ENCODE measurements at places on chromosomes 6 and 20.

DNA sequence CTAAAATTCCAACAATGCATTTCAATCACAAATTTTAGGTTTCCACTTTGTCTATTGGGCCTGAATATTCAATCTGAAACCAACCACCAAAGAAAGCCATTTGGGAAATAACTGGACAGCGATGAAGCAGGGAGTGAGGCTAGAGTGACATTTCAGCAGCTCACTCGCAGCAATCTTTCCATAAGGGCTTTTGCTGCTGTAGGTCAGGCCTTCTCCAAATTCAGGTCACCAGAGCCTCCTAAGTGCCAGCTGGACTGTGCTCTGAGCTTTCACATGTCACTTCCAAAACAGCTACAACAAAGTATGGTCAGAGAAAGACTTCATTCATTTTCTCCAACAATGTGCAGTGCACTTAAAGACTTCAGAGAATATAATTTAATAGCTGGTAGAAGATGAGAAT lies 194.8 kb downstream of the FRK start:
- no peak for DNase-seq

DNA sequence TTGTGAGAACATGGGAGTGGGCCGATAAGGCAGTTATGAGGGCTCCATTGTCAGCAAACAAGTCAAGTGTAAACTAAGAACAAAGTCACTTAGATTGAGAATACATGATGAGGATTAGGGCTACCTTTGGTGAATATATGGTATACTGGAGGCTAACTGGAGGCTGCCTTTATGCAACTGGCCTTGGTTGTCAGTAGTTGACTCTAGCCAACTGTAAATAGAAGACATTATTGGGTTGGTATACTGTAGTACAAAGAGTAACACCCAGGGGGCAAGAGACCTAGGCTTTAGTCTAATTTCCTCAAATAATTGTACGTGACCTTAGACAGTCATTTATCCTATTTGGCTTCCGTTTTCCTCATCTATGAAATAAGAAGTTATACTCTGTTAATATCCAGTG lies 235.2 kb downstream of the ARID1B start:
- DNase-seq = no peak

GRCh38 chr6:18367371-18367770 lies 19.8 kb upstream of the RNF144B start:
- no peak for DNase-seq

GRCh38 chr6:61809004-61809595 lies 476.9 kb downstream of the KHDRBS2 start:
- DNase-seq = peak; percentile 2

DNA sequence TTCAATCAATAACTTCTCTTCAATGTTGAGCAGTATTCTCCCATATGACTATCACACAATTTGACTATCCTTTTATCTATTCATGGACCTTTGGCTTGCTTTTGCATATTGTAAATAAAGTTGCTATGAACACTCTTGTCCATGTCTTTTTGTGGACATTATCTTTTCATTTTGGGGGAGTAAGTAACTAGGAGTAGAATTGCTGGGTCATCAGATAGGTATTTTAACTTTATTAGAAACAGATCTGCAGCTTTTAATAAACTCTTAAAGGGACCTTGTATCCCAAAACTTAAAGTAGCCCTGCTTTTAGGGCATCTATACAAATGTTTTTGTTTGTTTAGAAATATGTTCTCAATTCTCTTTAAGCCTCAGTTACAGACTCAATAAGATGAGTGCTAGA lies 614.2 kb upstream of the CITED2 start:
- DNase-seq = no peak

- no peak for DNase-seq
Measured at GRCh38 chr6:811191-811590, 118.3 kb upstream of the EXOC2 start.

- DNase-seq = no peak
Measured at GRCh38 chr6:119352001-119352400, 2.4 kb upstream of the MAN1A1 start.

- no peak for DNase-seq
Measured at GRCh38 chr6:125994670-125995488, 8.5 kb downstream of the TRMT11 start.

DNA sequence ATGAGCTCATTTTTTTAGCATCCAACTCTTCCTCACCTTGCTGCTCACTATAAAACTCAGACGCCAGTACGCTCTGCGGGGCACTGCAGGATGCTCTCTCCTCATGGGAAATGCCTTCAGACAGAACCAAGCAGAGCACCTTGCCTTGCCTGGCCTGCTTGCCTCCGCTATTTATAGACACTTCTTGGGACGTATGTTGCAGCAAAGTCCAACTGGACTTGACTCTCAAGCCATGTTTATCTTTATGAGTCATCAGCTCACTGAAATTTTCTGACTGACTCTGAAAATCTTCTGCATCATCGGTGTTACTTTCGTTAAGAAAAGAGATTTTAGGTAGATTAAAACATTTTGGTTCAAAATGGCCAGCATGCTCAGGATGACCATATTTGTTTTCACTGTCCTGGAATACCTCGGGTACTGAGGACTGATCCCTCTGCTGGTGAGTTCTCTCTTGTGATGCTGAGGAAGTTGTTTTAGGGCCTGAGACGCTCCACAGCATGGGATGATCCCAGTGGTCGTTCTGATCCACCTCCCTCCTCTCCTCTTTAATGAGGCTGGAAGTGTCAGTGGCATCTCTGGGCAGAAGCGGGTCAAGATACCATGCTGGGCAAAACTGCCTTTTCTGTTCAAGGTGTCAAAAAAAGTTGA lies 204.5 kb downstream of the KIF16B start:
- no peak for DNase-seq

DNA sequence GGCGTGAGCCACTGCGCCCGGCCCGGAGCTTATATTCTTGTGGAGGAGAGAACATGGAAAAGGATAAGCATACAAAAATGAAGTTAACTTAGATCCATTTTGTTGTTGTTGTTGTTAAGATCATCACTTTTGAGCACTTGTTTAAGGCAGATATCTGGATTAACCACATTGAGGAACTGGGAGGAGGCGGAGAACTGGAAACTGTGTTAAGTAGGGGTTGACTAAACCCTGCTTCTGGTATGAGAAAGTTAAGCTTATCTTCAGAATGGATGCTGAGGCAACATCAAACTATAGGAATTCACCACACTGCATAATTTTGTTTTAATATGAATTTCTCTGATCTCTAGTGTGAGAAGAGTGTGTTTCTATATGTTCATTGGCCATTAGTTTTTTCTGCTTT lies 57.6 kb downstream of the GCNT2 start:
- DNase-seq = no peak

DNA sequence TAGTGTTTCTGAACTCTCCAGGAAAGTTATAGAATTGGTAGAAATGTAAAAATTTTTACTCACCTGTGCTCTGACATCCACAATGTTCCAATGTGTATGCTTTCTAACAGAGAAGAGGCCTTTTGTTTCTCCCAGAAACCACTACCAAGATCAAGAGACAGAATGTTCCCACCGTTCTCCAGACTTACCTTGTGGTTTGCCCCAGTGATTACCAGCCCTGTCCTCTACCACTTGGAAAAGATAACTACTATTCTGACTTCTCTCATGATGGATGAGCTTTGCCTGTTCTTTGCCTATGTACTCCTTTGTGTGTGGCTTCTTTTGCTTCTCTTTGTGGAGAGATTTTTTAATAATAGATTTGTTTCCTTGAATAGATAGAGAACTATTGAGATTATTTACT lies 173.0 kb upstream of the SCGN start:
- DNase-seq = no peak

- no peak for DNase-seq
Measured at GRCh38 chr6:11810039-11810541, 31.5 kb upstream of the ADTRP start.

GRCh38 chr6:36249536-36249935 lies 20.3 kb upstream of the PNPLA1 start:
- DNase-seq = no peak

DNA sequence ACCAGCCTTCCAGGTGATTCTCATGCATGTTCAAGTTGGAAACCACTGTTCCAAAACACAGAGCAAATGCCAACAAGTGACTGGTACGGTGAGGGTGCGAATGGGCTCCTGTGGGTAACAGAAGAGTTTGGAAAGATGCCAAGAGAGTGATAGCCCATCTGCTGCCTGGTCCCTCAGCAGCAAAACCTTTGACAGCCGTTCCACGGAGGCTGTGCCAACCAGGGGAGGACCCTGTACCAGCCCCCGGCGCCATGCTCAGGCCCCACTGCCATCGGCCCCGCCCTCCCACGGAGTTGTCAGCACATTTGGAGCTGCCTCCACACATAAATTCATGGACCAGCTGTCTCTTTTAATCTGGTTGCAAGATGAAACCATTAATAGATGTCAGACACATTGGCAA lies 4.4 kb upstream of the PTPRT start:
- DNase-seq = no peak

DNA sequence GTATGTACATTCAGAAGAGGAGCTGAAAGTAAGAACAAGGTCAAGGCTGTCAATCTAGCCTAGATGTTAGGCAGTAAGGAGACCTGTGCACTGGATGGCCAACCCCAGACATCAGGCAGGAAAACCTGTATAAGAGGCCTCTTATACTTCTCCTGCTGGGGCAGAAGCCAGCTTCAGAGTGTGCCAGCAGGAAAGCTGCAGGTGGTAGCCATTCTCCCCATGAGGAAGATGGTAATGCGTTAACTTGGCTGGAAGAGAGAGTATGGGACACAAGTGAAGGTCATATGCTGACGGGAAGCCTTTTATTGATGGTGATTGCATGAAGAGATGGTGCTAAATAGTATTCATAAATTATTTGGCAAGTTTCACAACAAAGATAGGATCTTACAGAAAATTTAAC lies 20.6 kb downstream of the NHLRC1 start:
- DNase-seq = no peak

GRCh38 chr6:122894791-122895190 lies 101.2 kb upstream of the CLVS2 start:
- no peak for DNase-seq

- DNase-seq = no peak
Measured at GRCh38 chr20:51760905-51761546, 7.2 kb downstream of the ATP9A start.

DNA sequence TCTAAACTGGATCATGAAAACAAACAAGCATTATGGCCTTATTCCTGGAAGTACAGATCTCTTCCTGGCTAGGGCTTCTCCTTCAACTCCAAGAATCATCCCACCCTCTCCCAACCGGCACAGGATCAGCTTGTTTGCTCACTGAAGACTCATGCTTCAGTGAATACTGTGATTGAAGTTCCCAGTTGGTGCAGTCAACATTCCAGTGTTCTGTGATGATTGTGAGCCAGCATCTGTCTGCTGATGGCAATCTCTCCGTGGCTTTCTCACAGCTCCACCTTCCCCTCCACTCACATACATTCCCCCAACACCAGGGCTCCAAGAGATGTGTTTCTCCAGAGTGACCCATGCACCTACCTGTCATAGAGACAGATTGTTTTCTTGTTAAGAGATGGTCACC lies 421.3 kb upstream of the BTBD3 start:
- DNase-seq = no peak

- DNase-seq = peak; percentile 77
Measured at GRCh38 chr6:43644940-43645612, at the start of gene RSPH9. Gene RSPH9, plus strand, starts transcription at chr6:43645036. Its CDS starts 63 bp downstream, at chr6:43645099.

- DNase-seq = no peak
Measured at GRCh38 chr20:12786276-12786675, 222.5 kb upstream of the SPTLC3 start.

DNA sequence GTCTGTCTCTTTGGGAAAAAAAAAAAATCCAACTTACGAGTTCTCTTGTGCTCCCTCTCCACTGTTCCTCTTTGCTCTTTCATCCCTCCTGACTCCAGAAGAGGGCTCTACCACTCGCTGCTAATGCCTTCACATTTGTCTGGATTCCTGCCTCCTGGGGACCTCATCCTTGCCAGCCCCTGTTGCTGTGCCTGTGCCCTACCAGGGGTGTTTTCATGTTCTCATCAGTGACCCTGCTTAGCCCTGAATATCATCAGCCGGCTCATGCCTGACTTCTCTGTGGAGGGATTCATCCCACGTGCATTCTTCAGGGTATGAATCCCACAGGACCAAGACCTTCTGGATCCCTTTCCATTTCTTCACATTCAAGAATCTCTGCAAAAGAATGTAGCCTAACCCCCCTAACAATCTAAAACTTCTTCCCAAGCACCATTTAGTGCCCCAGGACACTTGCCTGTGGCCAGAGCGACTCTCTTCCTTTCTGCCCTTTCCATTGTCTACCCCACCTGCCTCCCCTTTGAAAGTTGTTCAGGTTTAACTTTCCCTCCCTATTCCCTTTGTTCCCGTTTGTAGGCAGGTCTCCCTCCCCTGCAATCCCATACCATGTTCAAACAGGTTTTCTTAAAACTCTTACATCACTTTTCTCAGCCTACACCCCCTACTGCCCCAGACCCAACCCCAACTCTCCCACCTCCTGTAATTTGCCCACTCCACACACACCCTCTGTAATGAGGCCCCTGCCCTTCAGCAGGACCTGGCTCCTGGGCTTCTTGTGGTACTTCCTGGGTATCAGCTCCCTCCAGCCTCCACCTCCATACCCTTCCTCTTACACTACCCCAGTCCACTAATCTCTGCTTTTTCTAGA lies 50.2 kb downstream of the RREB1 start:
- no peak for DNase-seq

DNA sequence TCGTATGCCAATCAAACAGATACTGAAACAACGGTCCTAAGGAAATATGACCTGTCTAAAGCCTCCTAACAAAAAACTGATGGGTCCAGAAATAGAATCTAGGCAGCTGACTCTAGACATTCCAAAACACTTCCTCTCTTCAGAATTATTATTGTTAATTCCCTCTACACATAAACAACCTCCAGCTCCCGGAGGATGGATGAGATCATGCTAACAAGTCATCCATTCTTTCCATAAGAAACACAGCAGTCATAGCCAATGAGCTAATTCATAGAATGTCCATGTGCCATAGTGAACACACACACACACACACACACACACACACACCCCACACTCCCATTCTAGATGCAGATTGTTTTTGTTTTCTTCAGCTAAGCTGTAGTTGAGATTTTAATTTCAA lies 44.3 kb downstream of the HDGFL1 start:
- DNase-seq = no peak

DNA sequence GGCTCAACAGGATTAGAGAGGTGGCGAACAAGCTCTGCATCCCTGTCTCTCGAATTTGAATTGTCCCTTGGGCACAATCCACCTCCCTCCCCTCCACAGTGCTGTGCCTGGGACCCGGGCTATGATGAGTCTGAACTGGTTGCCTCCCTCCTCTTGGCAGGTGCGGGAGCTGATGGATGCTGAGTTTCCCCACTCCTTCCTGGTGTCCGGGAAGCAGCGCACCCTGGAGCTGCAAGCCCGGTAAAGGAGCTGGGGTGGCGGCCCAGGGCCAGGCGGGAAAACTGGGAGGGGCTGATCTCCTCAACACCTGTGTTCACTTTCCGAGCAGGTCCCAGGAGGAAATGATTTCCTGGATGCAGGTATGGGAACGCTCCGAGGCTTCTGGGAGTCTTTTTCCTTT lies 14.9 kb downstream of the FGD2 start:
- DNase-seq = no peak

GRCh38 chr6:431504-431903 lies 40.0 kb downstream of the IRF4 start:
- DNase-seq = no peak

Measured in SK-N-SH (cell line).